ENCODE measurements at places on chromosomes 4 and X.

DNA sequence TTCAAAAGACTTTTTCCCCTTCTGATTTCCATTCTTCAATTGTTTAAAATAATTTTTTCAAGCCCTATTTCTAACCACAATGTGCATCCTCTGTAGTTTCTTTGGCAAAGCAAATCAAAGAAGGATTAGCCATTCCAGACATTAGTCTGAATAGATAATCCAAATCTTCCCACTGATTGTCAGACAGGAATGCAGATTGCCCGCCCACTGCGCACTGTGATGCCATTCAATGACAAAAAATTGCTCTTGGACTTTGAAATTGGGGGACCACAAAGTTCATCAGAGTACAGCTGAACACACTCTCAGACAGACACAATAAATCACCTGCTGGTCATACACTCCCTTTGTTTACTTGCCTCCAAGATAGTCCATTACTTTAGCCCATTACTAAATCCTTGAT is 216.5 kb upstream of the DKK2 start:
- DNase-seq = no peak

DNA sequence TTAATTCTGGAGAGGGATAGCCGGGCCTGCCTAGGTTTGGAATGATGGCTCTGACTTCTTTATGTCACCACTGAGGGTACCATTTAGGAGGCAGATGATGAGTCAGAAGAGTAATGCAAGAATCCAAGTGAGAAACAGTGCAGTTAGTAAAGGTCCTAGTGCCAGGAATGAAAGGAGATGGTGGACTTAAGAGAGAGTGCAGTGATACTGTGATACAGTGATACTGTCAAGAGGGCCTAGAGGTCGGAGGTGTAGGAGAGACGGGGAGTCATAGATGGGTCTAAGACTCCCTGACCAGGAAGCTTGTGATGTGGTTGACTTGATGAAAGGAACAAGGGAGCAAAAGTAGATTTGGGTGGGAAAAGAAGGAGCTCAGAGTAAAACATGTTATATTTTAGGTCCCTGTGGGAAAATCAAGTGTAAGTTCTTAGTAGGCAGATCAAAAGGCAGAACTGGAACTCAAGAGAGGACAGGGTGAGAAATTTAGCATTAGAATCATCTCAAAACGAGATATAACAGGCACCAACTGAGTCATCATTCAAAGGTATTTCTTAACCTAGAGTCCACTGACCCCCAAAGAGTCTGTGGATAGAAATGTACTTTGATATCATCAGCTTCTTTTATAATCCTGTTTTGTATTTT is 85.0 kb downstream of the NFKB1 start:
- DNase-seq = no peak

DNA sequence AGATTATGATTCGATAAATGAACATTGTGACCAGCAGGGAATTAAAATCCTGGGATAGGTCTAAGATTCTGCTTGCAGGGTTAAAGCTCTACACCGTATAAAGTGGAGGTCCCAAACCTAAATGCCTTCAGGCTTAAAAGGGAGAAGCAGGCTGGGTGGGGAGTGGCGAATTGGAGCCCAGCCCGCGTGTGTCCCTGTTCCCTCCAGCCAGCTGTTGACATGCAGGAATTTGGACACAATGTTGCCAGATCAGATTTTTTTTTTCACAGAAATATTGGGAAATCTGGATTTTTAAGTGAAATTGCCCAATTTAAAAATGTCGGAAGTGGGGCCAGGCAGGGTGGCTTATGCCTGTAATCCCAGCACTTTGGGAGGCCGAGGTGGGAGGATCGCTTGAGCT is 60.5 kb downstream of the ELF4 start:
- DNase-seq = no peak

GRCh38 chrX:97685753-97686152 is 802.0 kb downstream of the RPA4 start:
- peak; percentile 35 for DNase-seq

DNA sequence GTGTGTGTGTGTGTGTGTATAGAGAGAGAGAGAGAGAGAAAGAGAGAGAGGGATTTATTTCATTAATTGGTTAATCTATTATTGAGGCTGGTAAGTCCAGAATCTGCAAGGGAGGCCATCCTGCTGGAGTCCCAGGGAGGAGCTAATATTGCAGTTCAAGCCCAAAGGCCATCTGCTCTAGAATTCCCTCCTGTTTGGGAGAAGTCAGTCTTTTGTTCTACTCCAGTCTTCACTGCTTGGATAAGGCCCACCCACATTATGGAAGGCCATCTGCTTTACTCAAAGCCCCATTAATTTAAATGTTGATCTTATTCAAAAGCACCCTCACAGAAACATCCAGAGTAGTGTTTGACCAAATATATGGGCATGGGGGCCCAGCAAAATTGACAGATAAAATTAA is 317.5 kb upstream of the RASGEF1B start:
- no peak for DNase-seq

DNA sequence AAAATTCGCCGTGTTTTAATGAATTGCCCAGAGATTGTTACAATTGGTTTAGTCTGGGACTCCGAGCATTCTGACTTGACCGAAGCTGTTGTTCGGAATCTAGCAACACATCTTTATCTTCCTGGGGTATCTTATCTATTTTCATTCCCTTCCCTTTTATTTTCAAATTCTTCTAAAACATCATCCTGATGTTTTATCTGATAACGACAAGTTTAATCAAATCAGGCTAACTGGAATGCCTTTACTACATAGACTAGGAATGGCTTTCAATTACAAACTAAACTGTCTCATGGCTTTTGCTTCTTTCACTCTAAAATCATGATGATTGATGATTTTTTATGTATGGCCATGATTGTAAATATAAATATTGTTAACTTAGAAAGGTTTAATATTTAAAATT is 48.0 kb downstream of the USP53 start:
- no peak for DNase-seq

- DNase-seq = peak; percentile 20
Measured at GRCh38 chrX:51461053-51462044, 35.0 kb downstream of the NUDT11 start.

- DNase-seq = no peak
Measured at GRCh38 chrX:136476501-136476900, 11.2 kb upstream of the BRS3 start.

GRCh38 chr4:141220271-141220670 is 424 bp upstream of the ZNF330 start:
- no peak for DNase-seq

- no peak for DNase-seq
Measured at GRCh38 chr4:7727749-7728148, 211.9 kb downstream of the AFAP1 start.

- DNase-seq = no peak
Measured at GRCh38 chrX:16005917-16006316, 117.4 kb upstream of the GRPR start.

- DNase-seq = no peak
Measured at GRCh38 chr4:78528327-78528726, 23.2 kb upstream of the ANXA3 start.

- DNase-seq = no peak
Measured at GRCh38 chr4:94758700-94759399, 1.1 kb downstream of the BMPR1B start.

- DNase-seq = no peak
Measured at GRCh38 chr4:7330031-7330596, 104.6 kb downstream of the PSAPL1 start.

GRCh38 chr4:117429061-117429460 is 343.7 kb upstream of the TRAM1L1 start:
- DNase-seq = no peak

DNA sequence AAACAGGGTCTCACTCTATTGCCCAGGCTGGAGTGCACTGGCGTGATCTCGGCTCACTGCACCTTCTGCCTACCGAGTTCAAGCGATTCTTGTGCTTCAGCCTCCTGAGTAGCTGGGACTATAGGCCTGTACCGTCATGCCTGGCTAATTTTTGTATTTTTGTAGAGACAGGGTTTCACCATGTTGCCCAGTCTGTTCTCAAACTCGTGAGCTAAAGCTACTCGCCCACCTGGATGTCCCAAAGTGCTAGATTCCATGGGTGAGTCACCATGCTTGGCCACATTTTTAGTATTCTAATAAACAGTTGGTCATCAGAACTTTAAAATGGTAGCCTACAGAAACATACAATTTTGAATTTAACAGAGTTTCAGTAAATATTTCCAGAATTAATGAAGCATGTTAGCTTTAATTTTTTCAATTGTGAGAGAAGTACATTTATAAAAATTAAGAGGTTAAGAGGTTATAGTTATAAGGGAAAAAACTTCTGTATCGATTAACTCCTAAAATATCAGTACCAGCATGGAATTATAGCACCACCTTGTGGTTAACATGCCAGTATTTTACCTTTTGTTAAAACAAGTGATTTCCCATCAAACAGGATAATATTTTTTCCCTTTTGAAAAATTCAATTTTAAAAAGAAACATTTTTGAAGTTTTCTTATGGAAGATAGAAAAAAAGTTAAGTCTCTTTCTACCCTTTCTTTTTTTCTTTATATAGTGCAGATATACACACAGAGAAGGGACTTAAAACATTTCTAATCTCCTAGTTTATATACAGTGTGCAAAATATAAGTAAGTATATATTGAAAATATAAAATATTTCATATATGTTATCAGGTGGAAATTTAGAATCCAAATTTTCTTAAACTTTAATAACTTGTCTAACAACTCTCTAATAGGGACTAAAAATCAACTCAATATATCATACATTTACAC is 35.4 kb downstream of the CEP44 start:
- peak; percentile 13 for DNase-seq
